ENCODE measurements at places on chromosomes 4 and X.

- DNase-seq: peak; percentile 5
Observed at GRCh38 chrX:38937400-38937799, 136.1 kb downstream of the MID1IP1 start.

DNA sequence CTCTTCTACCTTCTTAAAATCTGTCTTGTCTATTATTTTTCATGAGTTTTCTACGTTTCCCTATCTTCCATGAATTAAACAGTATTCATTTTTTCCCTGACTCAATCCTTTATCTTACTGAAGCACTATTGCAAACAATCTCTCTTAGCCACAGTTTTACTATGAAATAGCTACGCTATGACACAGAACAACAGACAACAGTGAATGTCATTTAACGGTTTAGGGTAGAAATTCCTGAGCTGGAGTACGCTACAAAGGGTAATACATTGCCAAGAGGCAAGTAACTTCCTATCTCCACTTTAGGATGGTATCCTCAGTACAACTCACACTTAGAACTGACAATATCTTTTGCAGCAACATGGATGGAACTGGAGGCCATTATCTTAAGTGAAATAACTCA lies 552.6 kb downstream of the INPP4B start:
- DNase-seq: no peak

DNA sequence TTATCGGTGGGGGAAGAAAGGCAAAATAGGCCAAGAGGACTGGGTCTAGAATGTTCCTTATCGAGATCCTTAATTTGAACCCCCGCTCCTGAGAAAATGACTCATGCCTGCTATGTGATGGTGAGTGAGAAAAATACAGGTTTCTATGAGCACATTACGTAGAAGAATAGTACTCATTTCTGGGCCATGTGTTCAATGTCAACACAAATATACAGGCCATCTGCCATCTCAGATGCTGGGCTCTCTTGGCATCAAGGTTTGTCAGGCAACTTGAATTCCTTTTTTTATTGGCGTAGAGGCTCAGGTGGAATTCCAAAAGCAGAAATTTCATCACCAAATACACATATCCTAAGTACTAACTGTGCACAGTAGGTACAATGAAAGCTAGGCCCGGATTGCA lies 81.4 kb upstream of the TRIM2 start:
- DNase-seq: no peak

GRCh38 chrX:13345438-13345837 lies 25.6 kb upstream of the ATXN3L start:
- DNase-seq: no peak

- DNase-seq: no peak
Observed at GRCh38 chr4:1530356-1530755, 124.1 kb upstream of the NKX1-1 start.

- peak; percentile 36 for DNase-seq
Observed at GRCh38 chr4:102263024-102263787, 82.1 kb downstream of the SLC39A8 start.

DNA sequence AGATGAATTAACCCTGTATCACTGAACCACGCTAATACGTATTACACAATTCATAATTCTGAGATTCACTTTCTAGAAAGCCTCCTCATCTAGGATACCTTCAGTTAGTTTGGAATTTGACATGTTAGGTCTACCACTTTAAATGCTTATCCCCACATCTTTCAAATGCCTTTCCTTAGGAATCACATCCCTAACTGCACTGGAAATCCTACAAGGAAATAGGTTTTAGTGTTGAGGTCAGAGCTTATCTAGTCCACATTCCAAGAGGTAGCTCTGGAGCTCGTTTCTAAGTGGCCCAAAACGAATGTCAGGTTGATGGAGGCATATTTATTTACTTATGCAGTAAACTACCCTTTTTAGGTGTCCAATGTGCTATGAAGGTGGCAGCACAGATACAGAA lies 18.0 kb downstream of the PDHA1 start:
- DNase-seq: no peak

GRCh38 chr4:6885953-6886557 lies 23.6 kb upstream of the TBC1D14 start:
- peak; percentile 47 for DNase-seq

DNA sequence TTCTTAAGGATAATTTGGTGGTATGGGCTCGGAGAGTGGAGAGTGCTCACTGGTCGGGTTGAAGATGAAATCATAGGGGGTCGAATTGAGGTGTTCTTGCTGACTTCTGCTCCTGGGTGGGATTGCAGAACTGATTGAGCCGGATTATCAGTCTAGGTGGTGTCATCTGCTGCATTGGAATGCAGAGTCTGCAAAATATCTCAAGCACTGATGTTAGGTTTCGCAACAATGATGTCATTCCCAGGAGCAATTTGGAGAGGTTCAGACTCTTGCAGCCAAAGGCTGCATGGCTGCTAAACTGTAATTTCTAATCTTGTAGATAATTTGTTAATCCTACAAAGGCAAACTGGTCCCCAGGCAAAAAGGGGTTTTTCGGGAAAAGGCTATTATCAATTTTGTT lies 67.7 kb downstream of the RHOH start:
- no peak for DNase-seq

- no peak for DNase-seq
Observed at GRCh38 chrX:107561468-107562215, 66.7 kb upstream of the PRPS1 start.

DNA sequence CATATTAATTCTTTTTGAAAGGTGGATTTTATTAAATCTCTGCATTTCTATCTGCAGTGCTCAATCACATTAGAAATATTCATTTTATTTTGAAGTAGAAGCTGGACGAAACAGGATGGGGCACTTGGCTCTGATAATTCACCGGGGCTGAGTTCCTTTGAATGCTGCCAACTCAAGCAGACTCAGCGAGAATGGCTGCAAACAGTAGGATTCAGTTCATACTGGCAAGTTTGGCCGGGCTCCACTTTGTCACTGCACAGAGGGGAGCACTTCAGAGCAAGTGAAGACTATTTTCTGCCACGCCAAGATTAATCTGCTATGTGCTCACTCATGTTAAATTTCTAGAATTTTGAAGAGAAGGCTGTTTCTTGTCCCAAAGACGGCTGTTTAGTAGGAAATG lies 30.7 kb upstream of the KLHL8 start:
- no peak for DNase-seq

DNA sequence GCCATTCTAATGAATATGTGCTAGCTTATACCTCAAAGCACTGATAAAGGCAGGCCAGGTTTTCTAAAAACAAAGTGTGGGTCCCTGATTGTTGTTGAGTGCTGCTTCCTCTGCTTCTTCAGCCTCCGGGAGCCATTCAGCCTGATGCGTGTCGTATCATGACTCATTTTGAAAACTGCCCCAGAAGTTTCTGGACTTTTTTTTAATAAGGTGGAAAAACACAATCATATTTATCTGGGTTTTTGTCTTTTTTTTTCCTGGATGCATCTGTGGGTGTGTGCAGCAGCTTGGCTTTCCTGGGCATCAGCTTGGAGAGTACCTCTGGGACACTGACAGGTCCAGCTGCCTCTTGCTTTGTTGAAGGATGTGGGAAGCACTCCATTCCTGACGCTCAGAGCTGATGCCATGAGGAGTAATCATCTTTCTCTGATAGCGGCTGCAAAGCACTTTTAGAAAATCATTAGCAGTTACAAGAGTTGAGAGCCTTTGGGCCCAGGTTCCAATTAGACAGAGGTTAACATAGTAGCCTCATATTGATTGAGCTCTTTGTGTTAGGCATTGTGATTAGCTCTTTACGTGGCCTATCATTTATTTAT lies 66.9 kb downstream of the PARM1 start:
- DNase-seq: no peak

All from NCI-H2029 (cell line).